ENCODE measurements at places on chromosomes 16 and 17.

DNA sequence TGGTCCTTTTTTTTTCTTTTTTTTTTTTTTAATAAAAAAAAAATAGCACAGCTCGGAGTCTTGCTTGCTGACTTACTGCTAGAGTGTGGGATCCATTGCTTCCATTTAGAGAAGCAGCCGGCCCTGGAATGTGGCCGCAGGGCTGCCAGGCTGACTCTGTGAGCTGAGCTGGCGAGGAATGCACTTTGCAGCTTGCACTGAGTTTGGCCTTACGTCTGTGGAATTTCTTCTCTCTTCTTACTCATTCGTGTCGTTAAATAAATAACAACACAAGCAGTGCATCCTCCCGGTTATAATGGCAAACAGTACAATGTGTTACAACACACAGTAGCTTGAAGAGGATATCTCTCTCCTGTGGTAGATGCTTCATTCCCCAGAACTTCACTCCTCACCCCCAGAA lies 69.2 kb downstream of the PRKCB start:
- DNase-seq = no peak
- no peak overlapping the region for H3K4me3 ChIP-seq
- peaks cover 84% of the 10 kb centered on the region for H3K4me1 ChIP-seq
- no peaks in the 10 kb centered on the region for H3K27me3 ChIP-seq
- no peak overlapping the region for H3K27ac ChIP-seq

DNA sequence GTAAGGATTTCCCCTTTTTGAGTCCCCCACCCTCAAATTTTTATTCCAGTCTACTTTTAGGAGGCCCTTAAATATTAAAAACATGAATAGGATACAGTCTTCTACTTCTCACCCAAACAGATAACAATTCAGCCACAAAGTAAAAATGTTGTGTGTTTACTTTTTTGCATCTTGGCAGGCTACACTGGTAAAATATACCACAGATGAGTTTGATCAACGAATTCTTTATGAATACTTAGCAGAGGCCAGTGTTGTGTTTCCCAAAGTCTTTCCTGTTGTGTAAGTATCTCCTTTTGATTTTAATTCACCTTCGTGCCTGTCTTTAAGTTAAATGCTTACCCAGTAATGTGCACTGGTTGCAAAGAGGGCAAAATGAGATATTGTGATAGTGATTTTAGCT lies 34.4 kb upstream of the RAB11FIP4 start:
- H3K36me3 ChIP-seq = peaks cover 69% of the 10 kb centered on the region
- no peaks in the 10 kb centered on the region for H3K27me3 ChIP-seq
- no peaks in the 10 kb centered on the region for H3K4me1 ChIP-seq
- no peak overlapping the region for H3K4me3 ChIP-seq

DNA sequence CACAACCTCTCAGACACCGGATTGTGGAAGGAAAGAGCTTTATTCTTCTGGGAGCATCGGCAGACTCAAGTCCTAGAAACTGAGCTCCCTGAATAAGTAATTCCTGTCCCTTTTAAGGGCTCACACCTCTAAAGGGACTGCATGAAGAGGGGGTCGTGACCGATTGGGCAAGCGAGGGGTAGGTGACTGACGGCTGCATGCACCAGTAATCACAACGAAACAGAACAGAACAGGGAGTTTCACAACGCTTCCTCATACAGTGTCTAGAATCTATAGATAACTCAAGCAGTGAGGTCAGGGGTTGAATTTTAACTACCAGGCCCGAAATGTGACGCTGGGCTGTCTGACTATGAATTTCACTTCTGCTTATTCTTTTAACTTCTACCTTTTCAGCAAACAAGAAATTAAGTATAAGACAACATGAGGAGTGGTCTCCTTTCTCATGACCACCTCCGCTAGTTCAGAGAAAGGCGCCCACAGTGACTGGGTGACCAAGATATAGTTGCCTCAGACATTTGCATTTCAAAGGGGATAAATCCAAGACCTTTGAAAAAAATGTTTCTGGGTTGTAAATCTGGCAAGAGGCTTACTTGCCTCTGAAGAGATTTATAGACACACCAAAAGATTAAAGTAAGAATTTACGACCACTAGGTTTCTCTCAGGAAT lies 88.4 kb upstream of the ATF7IP2 start:
- no peaks in the 10 kb centered on the region for H3K36me3 ChIP-seq
- peaks cover 11% of the 10 kb centered on the region for H3K27me3 ChIP-seq
- no peak overlapping the region for H3K4me3 ChIP-seq
- H3K27ac ChIP-seq = no peak overlapping the region
- H3K4me1 ChIP-seq = no peaks in the 10 kb centered on the region
- no peak for DNase-seq

- no peaks in the 10 kb centered on the region for H3K27me3 ChIP-seq
- peak; percentile 87 for DNase-seq
- H3K4me1 ChIP-seq = peaks cover 65% of the 10 kb centered on the region
Measured at GRCh38 chr16:87853411-87854052, 15.8 kb downstream of the SLC7A5 start.

GRCh38 chr16:57185446-57185944 lies 344 bp downstream of the PSME3IP1 start:
- H3K36me3 ChIP-seq = peaks cover 37% of the 10 kb centered on the region
- DNase-seq = no peak
- H3K27me3 ChIP-seq = no peaks in the 10 kb centered on the region
- H3K4me1 ChIP-seq = peaks cover 51% of the 10 kb centered on the region
- H3K4me3 ChIP-seq = peak overlapping the region; percentile 98

GRCh38 chr17:48123111-48123510 lies 15.5 kb downstream of the SNX11 start:
- DNase-seq = no peak
- peaks cover 77% of the 10 kb centered on the region for H3K36me3 ChIP-seq
- no peaks in the 10 kb centered on the region for H3K27me3 ChIP-seq
- H3K27ac ChIP-seq = peak overlapping the region; percentile 42
- H3K4me1 ChIP-seq = peaks cover 5% of the 10 kb centered on the region

DNA sequence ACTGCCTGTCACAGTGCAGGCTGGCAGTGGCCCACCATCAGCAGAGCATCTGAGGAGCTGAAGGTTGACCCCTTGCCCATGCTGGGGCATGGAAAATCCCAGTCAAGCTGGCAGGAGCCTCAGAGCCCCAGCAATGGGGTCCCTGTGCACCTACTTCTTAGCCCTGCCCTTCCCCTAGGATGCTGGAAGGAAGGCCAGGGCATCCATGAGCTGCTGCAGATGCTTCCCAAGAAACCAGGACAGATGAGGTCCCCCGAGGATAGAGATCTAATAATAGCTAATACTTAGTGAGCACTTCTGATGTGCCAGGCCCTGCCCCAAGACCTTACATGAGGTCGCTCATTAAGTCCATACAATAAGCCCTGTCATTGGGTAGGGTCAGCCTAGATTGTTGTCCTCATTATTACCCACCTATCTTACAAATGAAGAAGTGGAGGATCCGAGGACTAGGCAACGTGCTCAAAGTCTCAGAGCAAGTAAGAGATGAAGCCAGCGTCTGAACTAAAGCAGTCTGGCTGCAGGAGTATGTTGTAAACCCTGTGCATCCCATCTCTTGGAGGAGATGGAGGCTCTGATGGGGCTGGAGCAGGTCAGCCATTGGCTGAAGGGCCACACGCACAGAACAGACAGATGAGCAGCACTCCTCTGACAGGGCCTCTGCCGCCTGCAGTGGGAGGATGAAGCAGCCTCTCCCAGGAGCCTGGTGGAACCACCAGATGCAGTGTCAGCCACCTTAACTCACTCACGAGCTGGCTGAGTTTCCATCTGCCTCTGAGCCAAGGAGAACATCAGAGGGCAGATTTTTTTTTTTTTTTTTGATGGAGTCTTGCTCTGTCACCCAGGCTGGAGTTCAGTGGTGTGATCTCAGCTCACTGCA lies 175.4 kb downstream of the WSCD1 start:
- no peaks in the 10 kb centered on the region for H3K36me3 ChIP-seq
- DNase-seq = no peak
- peaks cover 36% of the 10 kb centered on the region for H3K27me3 ChIP-seq
- H3K27ac ChIP-seq = no peak overlapping the region
- no peaks in the 10 kb centered on the region for H3K4me1 ChIP-seq

- no peaks in the 10 kb centered on the region for H3K27me3 ChIP-seq
- H3K4me1 ChIP-seq = no peaks in the 10 kb centered on the region
- H3K36me3 ChIP-seq = no peaks in the 10 kb centered on the region
- H3K27ac ChIP-seq = no peak overlapping the region
- no peak for DNase-seq
Measured at GRCh38 chr16:65106757-65107156, 15.1 kb downstream of the CDH11 start.

GRCh38 chr17:43327834-43328420 lies 70.9 kb upstream of the ARL4D start:
- DNase-seq = no peak
- H3K4me1 ChIP-seq = peaks cover 20% of the 10 kb centered on the region
- H3K36me3 ChIP-seq = no peaks in the 10 kb centered on the region
- no peak overlapping the region for H3K27ac ChIP-seq
- H3K27me3 ChIP-seq = peaks cover 33% of the 10 kb centered on the region

Measured in activated T-cell treated with anti-CD3 and anti-CD28 coated beads, Interleukin-2, amount 50 U/mL, for 24 hours (primary cell).